ENCODE measurements at places on chromosomes 7 and 10.

DNA sequence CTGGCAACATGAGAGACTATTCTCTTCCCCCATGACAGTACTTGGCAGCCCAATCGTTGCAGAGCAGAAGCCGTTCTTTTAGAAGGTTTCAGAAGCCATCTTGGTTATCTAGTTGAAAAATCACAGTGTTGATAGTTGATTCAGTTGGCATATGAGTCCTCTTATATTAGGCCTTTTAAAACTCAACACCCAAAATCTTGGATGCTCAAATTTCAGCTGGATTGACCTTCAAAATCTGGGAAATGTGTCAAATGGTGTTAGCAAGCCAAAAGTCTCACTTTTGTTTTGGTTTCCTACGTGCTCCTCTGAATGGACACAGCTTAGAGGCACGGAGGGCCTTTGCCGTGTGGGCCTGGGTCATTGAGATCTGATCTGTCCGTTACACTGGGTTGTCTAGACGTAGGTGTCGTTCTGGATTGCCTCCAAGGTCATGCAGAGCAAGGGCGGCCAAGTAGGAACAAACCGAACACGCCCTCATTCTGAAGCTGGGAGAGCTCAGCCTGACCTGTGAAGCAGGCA is 59.3 kb upstream of the BMPER start:
- no peak for DNase-seq

DNA sequence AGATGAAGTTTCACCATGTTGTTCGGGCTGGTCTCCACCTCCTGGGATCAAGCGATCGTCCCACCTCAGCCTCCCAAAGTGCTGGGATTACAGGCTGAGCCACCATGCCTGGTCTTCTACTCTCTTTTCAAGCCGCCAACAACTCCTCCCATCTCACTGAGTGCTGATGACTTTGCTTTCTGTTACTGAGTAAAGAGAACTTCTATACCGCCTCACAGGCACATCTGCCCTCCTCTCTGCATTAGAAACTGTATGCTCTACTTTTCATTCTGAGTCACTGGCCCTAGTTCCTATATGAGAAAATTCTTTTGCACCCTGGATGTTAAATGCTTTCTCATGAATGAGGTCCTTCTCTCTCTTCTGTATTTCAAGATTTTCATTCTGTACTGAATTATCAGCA is 2.2 kb upstream of the ZNF239 start:
- DNase-seq, result no peak

- DNase-seq, result no peak
These were observed 130.2 kb upstream of the CNTNAP2 start for GRCh38 chr7:145986248-145986874.

DNA sequence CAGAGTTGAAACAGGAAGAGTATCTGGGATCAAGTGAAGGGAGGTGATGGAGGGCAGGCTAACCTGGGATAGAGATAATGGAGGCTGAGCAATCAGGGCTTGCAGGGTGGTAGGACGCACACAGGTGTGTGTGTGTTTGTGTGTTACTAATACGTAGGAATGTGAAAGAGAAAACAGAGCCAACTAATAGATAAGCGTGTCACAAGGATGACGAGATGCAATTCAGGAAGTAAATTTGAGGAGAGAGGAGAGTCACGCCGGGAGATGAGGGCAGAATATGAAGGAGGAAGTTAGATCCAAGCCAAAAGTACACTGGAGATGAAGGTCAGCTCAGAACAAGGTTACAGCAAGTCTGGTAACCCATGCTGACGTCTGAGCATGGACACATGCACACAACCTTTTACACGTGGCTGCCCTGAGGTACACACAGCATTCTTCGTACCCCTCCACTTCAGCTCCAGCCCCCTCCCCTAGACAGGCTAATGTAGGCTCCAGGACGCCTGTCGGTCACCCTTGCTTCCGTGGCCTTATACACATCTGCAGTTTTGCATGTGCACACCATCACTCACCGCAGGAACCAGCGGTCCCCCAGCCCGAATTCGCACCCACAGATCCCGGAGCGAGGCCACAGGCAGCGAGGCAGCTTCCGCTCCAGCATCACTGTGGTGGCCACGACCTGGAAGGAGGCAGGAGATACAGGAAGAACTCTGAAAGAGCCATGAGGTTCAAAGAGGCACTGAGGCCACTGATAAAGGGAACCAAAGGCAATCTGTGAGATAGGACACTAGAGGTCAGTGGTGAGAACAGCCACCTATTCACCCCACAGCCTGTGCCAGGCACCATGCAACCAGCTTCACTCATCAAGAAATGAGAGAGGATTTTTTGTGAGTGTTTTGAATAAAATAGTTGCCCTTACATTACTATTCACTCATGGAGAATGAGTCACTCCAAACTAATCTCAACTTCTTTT is 23.7 kb upstream of the TRPV6 start:
- no peak for DNase-seq

- no peak for DNase-seq
These were observed 54.8 kb upstream of the CALD1 start for GRCh38 chr7:134724606-134725005.

- no peak for DNase-seq
These were observed 130.1 kb downstream of the NEBL start for GRCh38 chr10:20767028-20767427.
